ENCODE measurements at places on chromosomes 3 and 15.

GRCh38 chr3:162605651-162606204, 1109.1 kb downstream of the OTOL1 start:
- no peak for DNase-seq

DNA sequence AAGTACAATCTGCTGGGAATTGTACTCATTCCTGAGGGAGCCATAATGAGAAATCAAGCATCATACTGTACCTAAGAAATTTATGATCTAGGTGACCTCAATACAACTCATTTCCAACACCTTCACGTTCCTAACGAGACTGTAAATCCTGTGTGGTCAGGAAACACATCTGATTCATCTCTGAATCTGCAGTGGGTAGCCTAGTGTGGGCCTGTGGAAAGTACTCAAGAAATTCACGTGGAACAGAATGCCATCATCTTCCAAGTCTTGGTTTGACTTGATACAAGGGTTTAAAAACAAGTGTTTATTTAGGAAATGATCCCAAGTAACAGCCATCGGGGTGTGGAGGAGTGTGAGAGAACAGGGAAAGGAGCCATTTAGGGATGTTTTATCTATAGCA, 568.9 kb downstream of the EDEM1 start:
- no peak for DNase-seq

- no peak for DNase-seq
These were observed 34.8 kb downstream of the EMC4 start for GRCh38 chr15:34259566-34259965.

DNA sequence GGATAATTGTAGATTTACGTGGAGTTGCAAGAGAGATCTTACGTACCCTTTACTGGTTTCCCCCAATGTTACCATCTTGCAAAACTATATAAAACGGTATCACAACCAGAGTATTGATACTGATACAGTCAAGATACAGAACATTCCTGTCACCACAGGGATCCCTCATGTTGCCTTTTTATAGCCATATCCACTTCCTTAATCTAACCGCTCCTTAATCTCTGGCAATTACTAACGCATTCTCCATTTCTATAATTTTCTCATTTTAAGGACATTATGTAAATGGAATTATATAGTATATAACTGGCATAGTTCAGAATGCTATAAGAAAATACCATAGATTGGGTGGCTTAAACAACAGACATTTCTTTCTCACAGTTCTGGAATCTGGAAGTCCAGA, 61.1 kb downstream of the SEC22A start:
- DNase-seq, result no peak

- no peak for DNase-seq
These were observed 167.1 kb downstream of the ARRDC4 start for GRCh38 chr15:98127586-98127985.

GRCh38 chr15:40072216-40072990, 33.4 kb upstream of the SRP14 start:
- DNase-seq, result no peak

DNA sequence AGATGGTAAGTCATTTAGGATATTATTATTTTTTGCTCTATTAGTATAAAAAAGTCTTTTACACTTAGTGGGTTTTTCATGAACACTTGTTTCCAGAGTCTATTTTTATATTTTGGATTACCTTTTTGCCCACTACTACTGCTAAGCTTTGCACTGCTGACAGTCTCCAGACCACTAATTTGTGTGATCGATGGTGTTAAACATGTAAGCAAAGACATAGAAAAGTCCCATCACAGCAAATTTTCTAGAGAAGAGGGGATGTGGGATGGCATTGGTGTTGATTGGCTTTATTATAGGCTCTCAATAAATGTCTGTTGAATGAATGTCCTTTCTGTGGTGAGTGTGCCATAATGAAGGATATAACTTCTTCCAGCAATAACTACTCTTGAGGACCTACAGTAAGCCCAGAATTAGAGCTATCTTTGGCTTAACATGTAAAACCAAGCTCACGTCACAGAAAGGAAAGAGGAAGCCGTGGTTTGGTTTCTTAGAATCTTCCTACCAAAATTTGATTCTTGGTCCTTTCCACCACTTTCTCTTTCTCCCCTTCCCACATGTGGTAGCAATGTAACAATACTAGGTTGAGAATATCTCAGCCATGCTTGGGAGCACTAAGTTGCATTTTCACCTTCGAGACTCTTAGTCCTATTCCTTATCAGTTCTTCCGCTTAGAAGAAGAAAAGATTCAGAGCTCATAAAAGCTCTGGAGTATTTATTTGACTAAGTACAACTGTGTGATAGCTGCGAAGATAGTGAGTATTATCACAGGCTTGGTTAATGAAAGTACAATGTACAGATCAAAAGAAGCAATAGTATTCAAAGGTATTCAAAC, 90.6 kb upstream of the UMPS start:
- no peak for DNase-seq

- no peak for DNase-seq
These were observed 43.0 kb downstream of the FLNB start for GRCh38 chr3:58051196-58051595.

DNA sequence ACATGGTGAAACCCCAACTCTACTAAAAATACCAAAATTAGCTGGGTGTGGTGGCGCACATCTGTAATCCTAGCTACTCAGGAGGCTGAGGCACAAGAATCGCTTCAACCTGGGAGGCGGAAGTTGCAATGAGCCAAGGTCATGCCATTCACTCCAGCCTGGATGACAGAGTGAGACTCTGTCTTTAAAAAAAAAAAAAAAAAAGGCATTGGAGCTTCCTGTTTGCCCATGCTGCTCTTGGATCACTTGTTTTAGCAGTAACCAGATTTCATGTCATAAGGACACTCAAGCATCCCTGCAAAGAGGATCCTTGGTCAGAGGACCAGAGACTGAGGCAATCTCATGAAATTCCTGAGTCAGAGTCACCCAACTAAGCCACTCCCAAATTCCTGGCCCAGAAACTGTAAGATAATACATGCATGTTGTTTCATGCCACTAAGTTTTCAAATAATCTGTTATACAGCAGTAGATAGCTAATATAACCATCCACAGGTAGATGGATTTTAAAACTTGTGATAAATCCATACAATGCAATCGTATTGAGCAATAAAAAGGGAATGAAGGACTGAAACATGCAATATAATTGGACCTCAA, 82.0 kb upstream of the XXYLT1 start:
- DNase-seq, result no peak

GRCh38 chr3:194049394-194049793, 86.6 kb upstream of the HES1 start:
- DNase-seq, result no peak

GRCh38 chr3:11720304-11720898, 76.7 kb upstream of the VGLL4 start:
- DNase-seq, result peak; percentile 29

GRCh38 chr3:54206874-54207273, 84.5 kb downstream of the CACNA2D3 start:
- DNase-seq, result no peak

GRCh38 chr15:97502038-97502437, 458.5 kb upstream of the ARRDC4 start:
- no peak for DNase-seq

DNA sequence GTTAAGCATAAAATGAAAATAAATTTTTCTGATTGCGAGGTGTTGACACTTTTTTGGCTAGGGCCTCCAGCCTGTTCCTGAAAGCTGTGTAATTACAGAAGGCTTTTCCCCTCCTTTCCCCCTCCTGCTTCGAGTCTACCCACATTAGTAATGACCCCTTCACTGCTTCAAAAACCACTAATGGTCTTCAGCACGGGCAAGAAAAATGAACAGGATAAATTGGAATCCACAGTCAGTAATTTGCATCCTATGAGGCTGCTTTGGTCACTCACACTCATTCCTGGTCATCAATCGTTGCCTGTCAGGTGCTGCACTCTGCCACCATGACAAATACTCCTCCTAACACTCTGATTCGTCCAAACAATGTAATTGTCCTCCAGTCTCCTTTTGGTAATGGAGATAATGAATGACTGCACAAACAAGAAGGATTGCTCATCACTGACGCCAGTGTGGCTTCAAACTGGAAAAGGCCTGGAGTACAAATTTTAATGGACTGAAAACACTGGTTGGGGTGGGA, 148.6 kb downstream of the MEIS2 start:
- no peak for DNase-seq

DNA sequence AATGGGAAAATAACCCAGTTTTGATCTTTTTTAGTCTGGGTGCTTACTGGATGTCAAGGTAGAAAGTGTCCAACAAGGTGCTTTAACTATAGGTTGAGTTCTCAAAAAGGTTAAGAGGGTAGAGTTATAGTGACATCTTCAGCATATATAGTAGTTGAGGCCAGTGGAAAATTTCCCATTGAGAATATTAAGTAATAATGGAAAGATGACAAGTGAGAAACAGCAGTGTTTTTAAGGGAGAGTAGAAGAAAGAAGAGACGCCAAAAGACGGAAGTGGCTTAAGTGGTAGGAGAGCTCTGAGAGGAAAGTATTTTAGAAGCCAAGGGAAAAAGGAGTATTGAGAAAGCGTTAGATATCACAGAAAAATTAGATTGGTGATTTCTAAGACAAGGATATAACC, 10.6 kb downstream of the SPRED1 start:
- DNase-seq, result no peak

GRCh38 chr3:38738630-38739395, 77.2 kb downstream of the SCN10A start:
- no peak for DNase-seq

- DNase-seq, result no peak
These were observed 429.8 kb downstream of the FOXP1 start for GRCh38 chr3:71153713-71154112.

DNA sequence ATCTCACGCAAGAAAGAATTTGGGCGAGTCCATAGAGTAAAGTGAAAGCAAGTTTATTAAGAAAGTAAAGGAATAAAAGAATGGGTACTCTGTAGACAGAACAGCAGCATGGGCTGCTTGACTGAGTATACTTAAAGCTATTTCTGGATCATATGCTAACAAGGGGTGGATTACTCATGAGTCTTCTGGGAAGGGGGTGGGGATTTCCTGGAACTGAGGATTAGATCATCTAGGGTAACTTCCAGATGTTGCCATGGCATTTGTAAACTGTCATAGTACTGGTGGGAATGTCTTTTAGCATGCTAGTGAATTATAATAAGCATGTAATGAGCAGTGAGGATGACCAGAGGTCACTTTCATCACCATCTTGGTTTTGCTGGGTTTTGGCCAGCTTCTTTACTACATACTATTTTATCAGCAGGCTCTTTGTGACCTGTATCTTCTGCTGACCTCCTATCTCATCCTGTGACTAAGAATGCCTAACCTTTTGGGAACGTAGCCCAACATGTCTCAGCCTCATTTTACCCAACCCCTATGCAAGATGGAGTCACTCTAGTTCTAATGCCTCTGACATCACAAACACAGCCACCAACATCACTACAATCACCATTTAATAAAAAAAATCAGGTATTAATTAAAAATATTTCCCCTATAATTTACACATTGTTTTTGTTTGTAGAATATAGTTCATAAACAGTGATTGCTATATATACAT, 890.7 kb upstream of the EPHA6 start:
- DNase-seq, result no peak

- no peak for DNase-seq
These were observed 333.4 kb downstream of the THSD4 start for GRCh38 chr15:71448688-71449114.

- DNase-seq, result no peak
These were observed 54.4 kb upstream of the PPP2R3A start for GRCh38 chr3:135911110-135911509.

- DNase-seq, result no peak
These were observed 563.4 kb upstream of the DPPA4 start for GRCh38 chr3:109900783-109901182.

DNA sequence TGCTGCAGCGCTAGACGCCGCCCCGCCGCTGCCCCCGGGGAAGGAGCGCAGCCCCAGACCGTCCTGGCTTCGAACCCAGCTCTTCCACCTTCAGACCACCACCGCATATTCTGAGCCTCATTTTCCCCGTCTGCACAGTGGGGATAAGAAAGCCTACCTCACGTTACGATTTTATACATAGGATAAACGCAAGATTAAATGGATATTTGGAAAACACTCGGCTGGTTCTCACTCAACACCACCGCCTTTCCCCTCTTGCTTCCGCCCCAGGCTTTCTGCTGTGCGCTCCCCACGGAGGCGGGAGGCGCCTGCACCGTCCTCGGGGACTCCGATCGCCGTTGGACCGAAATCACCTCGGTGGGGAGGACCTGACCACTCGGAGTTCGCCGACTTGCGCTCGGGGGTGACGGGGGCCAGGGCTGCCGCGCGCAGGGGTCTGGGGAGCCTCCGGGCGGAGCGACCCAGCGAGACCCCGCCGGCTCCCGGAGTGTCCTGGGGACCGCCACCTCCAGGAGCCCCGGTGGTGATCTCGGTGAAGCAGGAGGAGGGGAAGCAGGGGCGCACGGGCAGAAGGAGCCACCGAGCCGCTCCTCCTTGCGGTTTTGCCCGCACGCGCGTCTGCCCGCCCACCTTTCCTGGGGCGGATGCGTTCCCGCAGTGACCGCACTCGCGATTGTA, 4.0 kb downstream of the FBXL22 start:
- no peak for DNase-seq

GRCh38 chr3:181458857-181459256, 252.9 kb upstream of the SOX2 start:
- DNase-seq, result no peak

DNA sequence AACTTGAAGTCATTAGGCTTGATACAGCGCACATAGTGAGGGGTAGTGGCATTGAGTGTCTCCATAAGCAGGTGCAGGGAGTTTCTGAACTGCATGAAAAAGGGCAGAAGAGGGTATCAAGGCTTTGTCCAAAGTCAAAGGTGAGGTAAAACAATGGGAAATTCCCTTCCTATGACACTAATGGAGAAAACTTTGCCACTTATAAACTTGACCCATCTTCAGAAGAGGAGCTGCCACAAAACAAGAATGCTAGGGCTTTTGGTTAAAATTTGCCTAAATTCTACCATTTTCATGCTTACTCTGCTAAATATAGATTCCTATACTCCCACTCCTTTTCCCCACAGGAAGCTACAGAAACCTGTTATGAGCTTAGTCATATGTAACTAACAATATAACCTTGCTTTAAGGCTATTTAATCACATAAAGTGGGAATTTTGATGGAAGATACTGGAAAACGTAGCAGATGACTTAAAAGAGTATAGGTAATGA, 87.5 kb upstream of the MYO5C start:
- DNase-seq, result no peak

GRCh38 chr3:171838218-171838720, 4.9 kb upstream of the TMEM212 start:
- no peak for DNase-seq

DNA sequence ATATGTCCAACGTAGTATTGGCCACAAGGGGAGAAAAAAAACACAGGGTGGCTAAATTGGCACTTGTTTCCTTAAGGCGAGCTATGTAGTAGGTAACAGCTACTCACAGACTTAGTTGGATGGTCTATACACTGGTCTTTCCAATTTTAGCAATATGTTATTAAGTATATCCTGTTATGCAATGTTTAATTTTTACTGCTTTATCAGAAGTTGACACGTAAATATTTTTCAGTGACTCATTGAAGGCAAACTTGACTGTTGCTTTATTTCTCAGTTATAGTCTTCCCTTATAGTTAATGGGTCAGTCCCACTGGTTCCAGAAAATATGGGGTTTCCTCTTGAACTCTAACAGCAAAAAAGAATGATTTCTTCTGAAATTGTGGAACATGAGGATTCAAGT, 46.5 kb downstream of the ADPGK start:
- no peak for DNase-seq

- DNase-seq, result no peak
These were observed 248.7 kb upstream of the CBLB start for GRCh38 chr3:106117490-106117858.

GRCh38 chr3:72888546-72889309, 882 bp downstream of the GXYLT2 start:
- DNase-seq, result no peak

Measured in activated T-helper 1 cell treated with anti-CD3 and anti-CD28 coated beads, Interleukin-2, amount 50 U/mL, for 16 hours (primary cell).